Activated gamma-delta T cell treated with anti-CD3 and anti-CD28 coated beads, Interleukin-2, amount 50 U/mL, for 16 hours (primary cell): ENCODE measurements at places on chromosomes 2 and 18.

DNA sequence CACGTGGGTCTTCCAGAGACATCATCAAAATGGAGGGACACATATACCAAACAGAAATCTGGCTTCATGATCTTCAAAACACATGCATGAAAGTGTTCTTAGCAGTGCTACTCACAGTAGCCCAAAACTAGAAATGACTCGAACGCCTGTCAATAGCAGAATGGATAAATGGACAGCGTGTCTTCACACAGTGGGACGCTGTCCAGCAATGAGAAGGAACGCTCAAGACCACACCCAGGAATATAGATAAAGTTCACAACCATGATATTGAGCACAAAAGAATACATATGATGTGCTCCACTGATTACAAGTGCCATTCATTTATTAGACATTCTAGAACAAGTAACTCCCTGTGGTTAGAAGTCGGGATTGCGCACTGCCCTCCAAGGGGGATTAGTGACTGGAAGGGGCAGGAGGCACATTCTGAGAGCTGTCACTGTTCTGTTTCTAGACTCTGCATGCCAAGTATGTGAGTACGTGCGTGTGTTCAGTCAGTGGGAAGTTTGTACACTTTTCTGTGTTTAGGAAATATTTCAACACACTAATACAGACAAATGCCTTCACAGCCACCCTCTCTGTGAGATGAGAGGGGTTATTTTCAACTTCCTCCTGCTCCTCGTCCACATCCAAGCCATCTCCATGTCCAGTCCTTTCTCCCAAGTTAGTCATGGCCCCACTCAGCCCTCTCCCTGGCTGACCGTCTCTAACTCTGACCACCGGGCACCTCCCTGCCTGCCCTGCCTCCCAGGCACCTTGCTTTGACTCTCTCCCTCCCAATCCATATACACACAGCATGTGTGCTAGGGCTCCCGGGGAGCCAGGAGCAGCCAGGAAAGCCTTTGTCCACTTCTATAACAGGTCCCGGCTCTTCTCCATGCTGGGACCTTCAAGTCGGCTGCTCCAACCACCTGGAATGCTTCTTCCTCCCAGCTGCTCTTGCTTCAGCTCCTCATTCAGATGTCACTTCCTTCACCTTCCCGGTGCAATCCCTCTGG, 26.9 kb upstream of the TNS1 start:
- no peak for DNase-seq

- no peak for DNase-seq
Observed at GRCh38 chr2:174901075-174901474, 104.1 kb downstream of the CHN1 start.

- DNase-seq: no peak
Observed at GRCh38 chr2:33570681-33571080, 28.4 kb downstream of the FAM98A start.

DNA sequence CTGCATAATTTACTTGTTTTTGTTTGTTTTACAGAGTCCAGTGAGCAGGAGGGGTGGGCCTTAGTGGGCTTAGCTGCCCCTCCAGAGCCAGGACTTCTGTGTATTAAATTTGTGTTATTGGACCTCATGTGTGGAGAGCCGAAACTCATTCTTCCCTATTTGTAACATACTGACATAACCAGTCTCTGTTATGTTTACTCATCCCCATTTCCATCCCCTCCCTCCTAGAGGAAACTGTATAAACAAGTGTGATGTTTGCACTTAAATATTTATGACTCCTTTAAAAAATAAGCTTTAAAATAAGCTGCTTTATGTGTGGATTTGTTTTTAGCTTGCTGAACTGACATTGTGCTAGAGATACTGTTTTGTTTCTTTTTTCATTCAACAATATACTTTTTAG, 13.8 kb downstream of the ZNF512 start:
- no peak for DNase-seq

DNA sequence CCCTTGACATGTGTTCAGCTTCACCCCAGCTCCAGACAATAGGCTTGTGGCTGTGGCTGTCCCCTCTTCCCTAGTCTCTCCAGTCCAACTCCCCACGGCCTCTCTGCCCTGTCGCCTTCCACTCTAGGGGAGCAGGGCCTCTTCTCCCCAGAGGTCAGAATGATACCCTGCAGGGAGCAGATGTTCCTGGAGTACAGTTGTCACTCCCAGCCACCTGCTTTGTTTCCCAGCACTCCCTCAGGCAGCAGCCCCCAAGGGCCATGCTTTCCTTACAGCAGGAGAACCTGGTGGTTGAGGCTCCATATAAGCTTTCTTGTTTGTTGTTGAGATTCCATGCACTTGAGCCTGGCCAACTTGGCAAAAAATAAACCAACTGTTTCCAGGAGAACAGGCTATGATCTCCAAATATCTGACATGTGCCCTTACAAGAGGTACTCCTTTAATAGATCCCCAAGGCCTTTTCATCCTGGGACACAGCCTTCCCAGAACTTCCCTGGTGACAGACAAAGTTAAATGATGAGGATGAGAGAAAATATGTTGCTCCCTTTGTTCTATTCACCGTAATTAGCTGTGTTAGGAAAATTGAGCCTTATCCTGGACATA, 45.1 kb downstream of the DPYSL5 start:
- no peak for DNase-seq

- no peak for DNase-seq
Observed at GRCh38 chr18:65623676-65624075, 127.1 kb upstream of the CDH7 start.
